ENCODE measurements at places on chromosomes 16 and 17.

DNA sequence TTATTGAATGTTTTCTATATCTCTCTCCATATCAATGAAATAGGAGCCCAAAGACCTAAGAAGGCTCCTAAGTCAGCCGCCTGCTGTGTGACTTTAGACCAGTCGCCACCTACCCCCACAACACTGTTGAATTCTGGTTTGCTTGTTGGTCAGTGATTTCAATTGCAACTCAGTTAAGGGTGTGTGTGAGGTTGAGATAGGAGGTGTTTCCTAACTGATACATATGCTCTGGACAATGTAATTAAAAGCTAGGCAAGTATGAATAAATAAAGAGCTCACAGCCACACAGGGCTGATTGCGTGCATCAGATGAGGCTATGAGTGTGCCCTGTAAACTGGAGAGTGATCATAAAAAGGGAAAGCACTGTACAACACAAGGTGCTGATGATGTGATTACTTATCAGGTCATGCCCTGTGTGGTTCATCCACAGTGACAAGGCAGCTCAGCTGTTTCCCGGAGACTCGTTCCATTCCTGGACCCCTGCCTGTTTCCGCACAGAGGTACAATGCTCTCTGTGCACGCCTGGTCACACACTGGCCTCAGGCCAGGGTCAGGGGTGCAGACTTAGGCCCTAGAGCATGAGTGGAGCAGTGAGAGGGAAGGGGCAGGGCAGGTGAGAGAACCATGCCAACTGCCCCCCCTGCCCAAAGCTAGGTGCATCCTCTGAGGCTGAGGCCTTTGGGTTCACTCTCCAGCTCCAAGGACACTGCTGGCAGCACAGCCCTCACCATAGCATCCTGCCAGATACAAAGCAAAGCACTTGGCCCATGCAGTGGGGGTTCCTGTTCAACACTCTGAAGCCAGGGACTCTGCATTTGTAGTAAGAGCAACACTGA lies 3.3 kb upstream of the KRT35 start:
- no peak for DNase-seq

- no peak for DNase-seq
Observed at GRCh38 chr16:15980329-15980728, 30.9 kb downstream of the ABCC1 start.

DNA sequence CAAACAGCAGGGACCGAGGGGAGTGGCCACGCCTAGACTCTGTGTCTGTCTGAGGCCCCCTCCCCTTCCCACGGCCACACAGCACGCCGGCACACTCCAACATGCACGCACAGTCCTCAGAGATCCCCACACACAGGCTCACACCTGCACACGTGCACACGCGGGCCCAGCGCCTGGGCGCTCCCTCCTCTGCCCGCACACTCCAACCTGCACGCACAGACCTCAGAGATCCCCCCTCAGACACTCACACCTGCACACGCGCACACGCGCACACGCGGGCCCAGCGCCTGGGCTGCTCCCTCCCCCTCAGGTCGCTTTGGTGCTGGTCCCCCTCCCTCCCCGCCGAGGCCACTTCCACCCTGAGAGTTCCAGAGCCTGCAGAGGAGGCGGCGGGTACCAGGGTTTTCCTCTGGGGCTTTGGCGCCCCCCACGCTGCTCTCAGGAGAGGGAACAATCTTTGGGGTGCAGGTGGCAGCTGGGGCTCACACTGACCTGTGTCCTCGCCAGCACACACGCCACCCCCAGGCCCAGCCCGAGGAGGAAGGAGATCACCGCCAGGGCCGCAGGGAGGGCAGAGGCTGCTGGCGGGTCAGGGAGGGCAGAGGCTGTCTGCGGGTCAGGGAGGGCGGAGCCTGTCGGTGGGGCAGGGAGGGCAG lies 1.6 kb downstream of the CD7 start:
- no peak for DNase-seq

DNA sequence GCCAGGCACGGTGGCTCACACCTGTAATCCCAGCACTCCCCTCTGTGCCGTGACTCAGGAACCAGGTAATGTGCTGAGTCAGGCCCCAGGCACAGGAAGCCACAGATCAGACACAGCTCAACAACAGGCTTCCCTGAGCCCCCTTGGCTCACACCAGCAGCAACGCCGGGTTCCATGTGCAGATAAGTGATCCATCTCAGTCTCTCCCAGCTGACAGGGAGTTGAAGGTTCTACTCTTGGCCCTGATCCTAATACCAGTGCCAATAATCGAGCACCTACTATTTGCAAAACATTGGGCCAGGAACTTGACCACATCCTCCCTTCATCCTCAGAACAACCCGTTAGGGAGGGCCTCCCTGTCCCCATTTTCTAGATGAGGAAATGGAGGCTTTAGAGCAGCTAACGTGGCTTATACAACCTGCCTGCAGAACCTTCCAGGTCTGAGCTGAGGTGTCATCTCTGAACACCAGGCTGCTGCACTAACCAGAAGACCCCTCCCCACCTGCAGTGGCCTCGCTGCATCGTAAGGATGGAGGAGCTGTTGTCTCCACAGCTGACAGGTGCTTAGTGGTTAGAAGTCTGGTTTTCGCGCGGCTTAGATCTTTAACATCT lies 64.8 kb upstream of the AMZ2 start:
- DNase-seq = no peak

DNA sequence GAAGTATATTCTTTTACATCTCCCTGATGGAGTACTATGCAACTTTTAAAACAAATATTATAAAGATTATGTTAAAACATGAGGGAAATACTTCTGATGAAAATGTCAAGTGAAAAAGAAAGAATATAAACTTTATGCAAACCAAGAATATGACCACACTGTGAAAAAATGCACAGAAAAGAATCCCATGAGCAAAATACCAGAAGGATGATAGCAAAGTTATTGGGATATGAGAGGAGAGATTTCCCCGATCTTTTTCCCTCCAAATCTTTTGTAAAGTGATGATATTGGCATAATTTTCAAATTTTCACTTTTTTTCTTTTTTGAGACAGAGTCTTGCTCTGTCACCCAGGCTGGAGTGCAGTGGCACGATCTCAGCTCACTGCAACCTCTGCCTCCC lies 36.6 kb upstream of the SMURF2 start:
- DNase-seq = no peak

- DNase-seq = no peak
Observed at GRCh38 chr17:17403065-17403464, 73.7 kb upstream of the MED9 start.

- DNase-seq = no peak
Observed at GRCh38 chr17:1673041-1673785, 11.5 kb downstream of the PRPF8 start.

GRCh38 chr16:88387941-88388627 lies 5.3 kb downstream of the ZNF469 start:
- peak; percentile 78 for DNase-seq

- DNase-seq = peak; percentile 37
Observed at GRCh38 chr17:27526604-27527002, 70.4 kb downstream of the KSR1 start.

DNA sequence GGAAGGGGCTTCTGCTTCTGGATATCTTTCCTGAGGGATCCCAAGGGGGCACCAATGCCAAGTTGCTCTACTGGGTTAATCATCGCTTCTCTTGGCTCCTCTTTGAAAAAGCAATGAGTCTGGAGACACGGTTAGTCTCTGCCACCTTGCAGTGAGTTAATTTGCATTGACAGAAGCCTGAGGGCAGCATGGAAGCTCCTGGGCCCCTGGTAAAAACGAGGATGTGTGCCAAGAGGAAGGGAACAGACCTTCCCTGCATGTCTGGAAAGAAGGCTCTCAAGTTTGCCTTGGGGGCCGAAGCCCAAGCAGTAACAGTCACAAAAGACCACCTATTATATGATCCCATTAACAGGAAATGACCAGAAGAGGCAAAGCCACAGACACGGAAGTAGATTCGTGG lies 86.7 kb downstream of the IRX5 start:
- no peak for DNase-seq

DNA sequence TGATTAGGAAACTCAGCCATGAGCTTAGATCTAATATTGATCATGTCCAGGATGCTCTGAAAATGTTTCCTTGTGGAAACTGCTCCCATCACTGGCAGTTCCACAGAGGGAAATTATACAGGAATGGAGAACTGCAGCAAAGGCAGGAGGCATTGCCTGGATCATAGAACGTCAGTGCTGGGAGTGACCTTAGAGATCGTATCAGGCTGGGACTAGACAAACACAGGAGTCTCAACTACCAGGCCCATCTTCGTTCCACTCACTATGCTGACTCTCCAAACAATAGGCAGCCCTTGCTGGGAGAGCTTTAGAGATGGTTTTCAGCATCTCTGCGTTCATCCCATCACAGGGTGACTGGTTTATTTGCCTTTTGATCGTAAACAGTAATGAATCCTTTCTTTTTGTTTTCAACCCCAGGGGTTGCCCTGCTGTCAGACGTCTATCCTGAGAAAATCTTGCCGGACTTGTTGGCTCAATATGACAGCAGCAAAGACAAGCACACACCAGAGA lies 130.3 kb downstream of the TANGO6 start:
- DNase-seq = no peak

GRCh38 chr17:42845918-42846593 lies 1.7 kb downstream of the AOC2 start:
- DNase-seq = no peak

- peak; percentile 27 for DNase-seq
Observed at GRCh38 chr17:676060-676700, 38.5 kb downstream of the VPS53 start.

GRCh38 chr16:15949210-15950160 lies at the start of gene ABCC1:
TSS of gene ABCC1 (plus strand) at chr16:15949616. CDS start at chr16:15949752, 136 bp downstream.
- peak; percentile 87 for DNase-seq

GRCh38 chr16:14351647-14352046 lies 278.4 kb downstream of the PARN start:
- DNase-seq = no peak

DNA sequence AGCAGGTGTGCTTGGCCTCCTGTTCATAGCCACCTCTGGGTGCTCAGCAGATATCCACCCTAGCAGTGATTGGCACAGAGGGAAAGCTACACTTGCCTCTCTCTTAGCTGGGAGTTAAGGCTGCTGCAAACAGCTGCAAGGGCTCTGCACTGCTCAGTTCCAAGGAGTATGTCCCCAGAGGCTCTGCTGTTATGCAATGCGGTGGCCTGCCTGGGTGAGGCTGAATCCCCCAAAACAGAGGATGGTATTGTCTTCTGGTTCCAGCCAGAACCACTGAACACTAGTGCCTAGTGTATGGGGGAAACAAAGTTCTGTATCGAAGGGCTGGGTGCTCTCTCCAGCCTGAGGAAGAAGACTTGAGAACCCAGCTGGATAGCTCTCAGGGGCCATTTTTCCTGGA lies 16.8 kb downstream of the TMEM94 start:
- DNase-seq = no peak

GRCh38 chr17:75430159-75430974 lies 24.9 kb upstream of the GRB2 start:
- DNase-seq = peak; percentile 79

DNA sequence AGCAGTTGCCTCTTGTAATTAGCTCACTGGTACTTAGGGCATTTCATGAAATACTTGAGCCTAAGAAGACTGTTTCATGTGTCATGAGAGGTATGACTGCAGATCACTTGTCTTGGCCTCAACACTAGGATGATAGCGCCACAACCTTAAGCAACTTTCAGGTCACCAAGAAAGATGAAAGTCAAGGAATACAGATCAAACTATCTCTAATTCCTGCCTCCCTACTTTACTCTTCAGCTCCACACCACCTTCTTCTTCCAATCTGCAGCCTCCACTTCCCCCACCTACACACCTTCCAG lies 28.0 kb downstream of the GNA13 start:
- no peak for DNase-seq

GRCh38 chr17:35731239-35731916 lies at the start of gene RASL10B:
TSS of gene RASL10B (plus strand) at chr17:35731639. CDS start at chr17:35735185, 3,546 bp downstream.
- DNase-seq = peak; percentile 90

DNA sequence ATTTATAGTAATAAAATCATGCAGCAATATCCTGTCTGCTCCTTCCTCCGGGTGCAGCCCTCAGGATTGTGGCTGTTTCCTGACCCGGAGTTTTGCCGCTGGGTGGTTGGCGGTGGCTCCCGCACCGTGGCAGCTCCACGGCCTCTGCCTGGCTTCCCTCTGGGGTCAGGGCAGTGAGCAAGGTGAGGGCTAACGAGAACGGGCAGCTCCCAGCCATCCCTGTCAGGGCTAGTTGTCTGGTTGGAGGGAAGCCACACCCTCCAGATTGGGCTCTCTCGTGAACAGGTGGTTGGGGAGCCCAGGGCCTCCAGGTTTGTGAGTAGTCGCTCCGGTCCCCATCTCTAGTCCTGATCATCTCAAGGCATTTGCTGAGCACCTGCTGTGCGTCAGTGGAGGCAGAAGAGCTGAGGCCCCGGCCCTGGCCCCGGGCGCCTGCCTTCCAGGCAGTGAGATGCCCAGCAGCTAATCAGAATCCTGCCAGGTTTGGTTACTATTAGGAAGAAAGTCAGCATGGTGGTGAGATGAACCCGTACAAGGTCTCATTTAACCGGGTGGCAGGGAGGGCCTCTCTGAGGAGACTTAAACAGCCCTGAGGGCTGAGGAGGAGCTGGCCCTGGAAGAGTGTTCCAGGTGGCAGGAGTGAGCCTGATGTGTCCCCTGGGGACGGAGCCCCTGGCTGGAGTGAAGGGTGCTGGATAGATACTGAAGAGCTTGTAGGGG lies 2.3 kb upstream of the NUDT16L1 start:
- DNase-seq = no peak

GRCh38 chr16:30413112-30413806 lies 5.9 kb downstream of the ZNF771 start:
- no peak for DNase-seq

DNA sequence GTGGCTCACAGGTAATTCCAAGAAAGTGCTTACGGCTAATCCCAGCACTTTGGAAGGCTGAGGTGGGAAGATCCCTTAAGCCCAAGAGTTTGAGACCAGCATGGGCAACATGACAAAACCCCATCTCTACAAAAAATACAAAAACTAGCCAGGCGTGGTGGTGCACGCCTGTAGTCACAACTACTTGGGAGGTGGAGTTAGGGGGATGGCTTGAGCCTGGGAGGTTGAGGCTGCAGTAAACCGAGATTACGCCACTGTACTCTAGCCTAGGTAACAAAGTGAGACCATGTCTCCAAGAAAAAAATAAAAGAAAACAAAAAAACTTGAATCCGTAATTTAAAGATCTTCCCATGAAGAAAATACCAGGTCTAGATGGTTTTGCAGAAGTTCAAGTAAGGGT lies 5.0 kb downstream of the ICAM2 start:
- no peak for DNase-seq

DNA sequence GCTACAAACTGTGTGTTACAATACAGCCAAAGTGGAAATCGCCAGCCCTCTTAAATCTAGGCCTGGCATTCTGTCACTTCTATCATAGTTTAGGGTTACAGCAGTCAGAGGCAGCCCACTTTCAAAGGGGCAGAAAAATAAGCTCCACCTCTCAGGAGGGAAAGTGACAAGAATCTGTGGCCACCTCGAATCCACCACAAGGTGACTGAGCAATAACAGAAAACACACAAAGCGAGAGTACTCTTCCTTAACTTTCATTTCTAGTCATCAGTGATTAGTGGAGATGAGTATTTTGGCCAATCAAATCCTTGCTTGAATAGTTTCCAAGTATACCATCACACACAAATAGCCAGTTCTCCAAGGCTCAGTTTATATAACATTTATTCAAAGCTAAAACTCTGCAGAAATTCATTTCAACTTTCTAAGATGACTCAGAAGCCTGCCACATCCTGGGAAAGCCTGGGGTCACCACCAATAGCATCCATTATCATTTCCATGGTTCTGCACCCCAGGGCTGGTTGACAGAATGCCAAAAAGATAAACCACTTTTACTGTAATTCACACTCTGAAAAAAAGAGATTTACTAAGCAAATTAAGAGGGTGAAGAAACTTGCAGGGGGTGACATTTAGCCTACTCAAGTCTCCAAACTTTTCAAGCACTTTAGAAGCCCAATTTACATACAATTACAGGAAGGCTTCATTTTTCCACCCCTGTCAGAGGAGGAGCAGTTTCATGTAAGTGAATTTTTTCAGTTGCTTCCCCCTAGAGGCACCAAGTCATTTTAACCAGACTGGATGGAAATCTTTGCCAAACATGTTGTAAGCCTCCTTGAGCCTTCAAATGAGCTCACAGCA lies 66.8 kb downstream of the SALL1 start:
- DNase-seq = no peak
